Hematopoietic multipotent progenitor cell treated with erythropoietin and hydrocortisone succinate and interleukin-3 and kit ligand, for 17 days (in vitro differentiated cells): ENCODE measurements at places on chromosomes 4 and X.

GRCh38 chr4:150816491-150816890 is 198.6 kb downstream of the LRBA start:
- no peak for DNase-seq

GRCh38 chrX:50877310-50877709 is 33.2 kb upstream of the BMP15 start:
- DNase-seq: no peak

DNA sequence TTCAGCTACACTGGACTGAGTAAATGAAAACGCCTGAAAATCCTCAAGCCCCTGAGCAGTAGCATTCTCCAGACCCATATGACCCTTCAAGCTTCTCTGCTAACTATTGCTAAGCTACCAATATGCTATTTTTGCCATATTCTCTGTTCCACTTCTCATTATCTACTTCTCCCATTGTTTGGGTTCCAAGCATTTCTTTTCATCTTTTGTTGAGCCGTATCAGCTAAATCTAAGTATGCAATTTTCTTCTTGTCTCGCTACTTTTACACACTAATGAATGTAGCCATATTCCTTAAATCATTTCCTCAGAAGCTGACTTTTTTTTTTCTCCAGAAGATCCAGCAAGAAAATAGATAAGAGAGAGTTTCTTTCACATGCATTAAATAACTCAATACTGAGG is 128.4 kb downstream of the AGTR2 start:
- no peak for DNase-seq

GRCh38 chrX:107710617-107711391 is 64.8 kb downstream of the TSC22D3 start:
- peak; percentile 40 for DNase-seq

DNA sequence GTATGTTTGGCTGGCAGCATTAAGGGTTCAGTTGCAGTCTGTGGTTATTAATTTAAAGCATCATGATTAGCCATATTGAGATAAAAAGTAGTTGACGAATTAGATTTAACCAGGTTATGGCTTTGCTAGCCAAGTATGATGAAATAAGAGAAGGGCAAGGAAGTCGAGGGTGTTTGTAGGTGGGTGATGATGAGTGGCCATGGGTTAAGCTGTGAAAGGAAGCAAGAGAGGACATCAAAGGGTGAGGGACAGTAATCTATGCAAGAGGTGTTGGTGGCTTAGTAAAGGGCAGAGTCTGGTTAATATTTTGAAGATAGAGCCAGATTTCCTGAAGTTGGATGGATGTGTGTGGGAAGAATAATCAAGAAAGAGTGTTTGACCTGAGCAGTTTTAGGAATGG is 44.5 kb downstream of the STIM2 start:
- no peak for DNase-seq

GRCh38 chr4:112765317-112765974 is 128.5 kb downstream of the LARP7 start:
- peak; percentile 22 for DNase-seq

GRCh38 chr4:122658377-122658776 is 37.5 kb upstream of the IL21 start:
- DNase-seq: no peak

DNA sequence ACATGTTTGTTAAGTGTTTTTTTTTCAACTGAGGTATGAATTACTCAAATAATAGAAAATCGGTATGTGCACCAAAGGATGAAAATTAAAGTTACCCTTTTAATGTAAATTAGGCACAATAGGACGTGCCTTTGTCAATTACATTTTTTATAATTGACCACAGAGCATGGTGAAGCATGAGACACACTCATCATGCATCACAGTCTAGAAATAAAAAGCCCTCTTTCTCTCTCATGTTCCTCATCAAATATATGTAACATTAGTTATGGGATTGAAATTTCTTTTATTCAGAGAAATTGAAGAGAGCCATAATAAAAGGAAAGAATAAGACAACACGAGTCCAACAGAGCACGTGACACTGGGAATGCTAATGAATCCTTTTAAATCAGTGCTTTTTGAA is 3.5 kb downstream of the GNRHR start:
- no peak for DNase-seq

GRCh38 chr4:26763063-26763462 is 97.6 kb upstream of the STIM2 start:
- no peak for DNase-seq

DNA sequence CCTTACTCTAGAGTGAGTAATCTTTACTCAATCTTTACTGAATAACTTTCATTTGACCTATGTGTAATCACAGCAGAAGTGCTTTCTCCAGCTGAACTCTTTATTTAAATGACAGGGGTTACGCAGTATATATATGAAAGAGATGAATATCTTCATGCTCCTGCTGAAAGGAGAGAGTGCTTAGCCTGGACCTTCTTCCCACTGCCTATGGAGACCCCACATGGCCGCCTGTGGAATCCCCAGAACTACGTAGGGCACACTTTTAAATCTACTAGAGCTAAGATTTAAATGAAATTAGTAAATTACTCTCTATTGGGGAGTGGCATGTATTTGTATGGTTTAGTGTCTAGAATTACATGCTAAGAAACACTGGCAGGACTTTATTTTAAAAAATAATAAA is 391.2 kb downstream of the ANKRD50 start:
- no peak for DNase-seq

GRCh38 chr4:36177946-36178345 is 66.4 kb downstream of the ARAP2 start:
- no peak for DNase-seq

GRCh38 chr4:146647615-146648460 is 9.1 kb downstream of the POU4F2 start:
- DNase-seq: no peak

DNA sequence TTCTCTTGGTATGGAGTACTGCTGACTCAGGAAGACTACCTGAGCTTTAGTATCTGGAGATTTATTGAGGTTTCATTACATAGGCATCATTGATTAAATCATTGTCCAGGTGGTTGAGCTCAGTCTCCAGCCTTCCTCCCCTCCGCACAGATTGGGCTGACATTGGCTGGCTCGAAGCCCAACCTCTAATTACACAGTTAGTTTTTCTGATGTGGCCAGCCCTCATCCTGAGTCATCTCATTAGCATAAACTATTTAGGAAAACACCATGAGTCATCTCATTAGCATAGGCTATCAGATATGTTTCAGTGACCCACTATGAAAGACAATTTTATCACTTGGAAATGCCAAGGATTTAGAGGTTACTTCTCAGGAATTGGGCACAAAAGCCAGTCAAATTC is 93.9 kb upstream of the ANKRD50 start:
- DNase-seq: no peak

DNA sequence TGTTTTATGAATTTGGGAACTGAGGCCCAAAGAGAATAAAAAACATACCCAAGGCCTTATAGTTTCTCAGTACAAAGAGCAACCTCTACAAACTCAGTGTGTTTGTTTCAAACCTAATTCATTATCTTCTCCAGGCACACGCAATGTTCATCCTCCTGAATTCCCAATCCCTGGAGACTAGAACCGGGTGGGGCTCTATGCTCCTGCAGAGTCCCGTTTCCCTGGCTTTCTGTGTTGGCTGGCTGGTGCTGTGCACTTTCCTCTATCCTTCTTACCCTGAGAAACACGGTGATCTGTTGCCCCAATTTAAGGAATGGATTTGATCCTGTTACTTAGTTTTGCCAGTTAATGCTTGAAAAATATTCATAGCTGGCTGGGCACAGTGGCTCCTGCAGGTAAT is 63.9 kb downstream of the FGFBP1 start:
- no peak for DNase-seq

- DNase-seq: no peak
These were observed 347 bp downstream of the AMTN start for GRCh38 chr4:70518716-70519115.

DNA sequence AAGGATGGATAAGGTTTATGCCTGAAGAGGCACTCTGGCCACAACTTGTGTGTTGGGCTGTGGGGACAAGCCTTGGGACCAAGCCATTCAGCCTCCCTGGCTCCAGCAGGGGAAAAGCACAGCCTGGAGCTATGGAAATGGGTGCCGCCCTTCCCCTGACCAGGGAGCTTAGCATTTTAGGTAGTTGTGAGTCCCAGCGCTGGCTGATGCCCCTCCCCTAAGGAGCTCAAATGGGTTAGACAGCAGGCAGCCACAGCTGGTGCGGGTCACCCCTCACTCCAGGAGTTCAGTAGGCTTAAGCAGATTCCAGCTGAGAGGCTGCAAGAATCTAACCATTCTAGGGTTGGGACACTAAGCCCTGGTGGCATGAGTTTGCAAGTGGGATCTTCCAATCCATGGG is 172.9 kb downstream of the KCNIP4 start:
- no peak for DNase-seq

DNA sequence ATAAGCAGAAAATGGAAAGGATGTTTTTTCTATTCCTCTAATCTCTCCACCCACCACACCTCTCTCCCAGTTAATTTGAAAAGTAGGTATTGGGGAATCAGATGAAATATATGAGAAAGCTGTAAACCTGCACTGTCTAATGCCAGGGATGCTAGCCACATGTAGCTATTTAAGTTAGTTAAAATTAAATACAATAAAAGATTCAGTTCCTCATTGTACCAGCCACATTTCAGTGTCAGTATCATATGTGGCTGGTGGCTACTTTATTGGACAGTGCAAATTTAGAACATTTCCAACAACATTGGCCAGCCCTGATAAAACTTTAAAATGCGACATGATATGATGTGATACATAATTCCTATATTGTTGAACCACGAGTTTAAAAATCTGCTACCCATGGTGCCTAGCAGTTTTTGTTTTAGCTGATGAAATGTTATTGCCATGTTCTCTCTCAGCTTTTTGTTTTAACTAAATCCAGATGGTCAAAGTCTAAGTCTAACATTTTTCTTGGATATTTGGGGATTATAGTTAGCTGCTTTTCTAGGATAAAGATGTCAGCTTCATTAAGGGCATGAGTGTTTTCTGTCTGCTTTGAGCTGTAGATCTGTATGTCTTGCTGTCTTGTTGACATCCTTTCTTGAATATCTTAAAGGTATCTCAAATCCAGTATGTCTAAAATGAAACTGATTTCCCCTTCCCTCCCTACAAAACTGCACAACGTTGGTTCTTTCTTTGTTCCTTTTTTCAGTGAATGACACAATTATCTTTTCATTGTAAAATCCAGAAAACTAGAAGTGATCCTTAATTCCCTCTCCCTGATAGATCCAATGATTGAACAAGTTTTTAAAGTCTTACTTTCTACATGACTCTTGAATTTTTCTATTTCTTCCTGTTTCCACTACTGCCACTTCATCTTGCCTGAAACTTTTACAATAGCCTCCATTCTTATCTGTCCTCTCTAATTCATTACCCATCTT is 6.2 kb downstream of the ARFIP1 start:
- DNase-seq: no peak

GRCh38 chrX:86383681-86384540 is 235.7 kb downstream of the DACH2 start:
- DNase-seq: no peak

- no peak for DNase-seq
These were observed 94.2 kb upstream of the MAMLD1 start for GRCh38 chrX:150268839-150269355.

- no peak for DNase-seq
These were observed 43.2 kb downstream of the GALNT7 start for GRCh38 chr4:173211838-173212237.

DNA sequence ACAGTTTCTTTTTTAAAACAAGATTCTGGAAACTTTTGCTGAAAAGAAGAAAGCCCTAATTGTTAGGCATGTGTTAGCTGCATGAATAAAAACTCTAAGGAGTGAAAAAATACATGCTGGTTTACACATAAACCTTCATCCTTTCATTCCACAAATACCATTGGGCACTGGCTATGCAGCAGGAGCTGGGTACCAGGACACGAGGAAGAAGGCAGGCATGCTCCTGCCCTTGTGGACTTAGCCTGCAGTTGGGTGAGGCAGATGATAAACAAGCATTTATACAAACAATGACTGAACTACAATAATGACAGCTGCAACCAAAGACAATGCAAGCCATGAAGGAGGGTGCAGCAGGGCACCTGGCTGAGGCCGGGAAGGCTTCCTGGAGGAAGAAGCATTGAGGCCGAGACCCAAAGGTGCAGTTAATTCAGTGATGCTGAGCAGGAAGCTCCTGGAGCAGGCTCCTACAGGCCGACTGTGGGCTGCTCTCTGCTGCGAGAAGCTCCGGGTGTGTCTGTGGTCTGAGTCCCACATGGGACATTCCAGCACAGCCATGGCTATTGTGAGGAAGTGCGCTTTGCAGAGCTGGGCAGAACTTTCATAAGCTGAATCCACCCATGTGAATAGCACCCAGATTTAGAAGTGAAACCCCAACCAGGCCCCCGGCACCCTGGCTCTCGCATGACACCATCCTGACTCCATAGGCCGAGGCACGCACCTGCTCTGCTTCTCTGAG is 44.0 kb upstream of the MXD4 start:
- DNase-seq: no peak

- DNase-seq: no peak
These were observed 192.1 kb downstream of the SPRY1 start for GRCh38 chr4:123588631-123589241.

DNA sequence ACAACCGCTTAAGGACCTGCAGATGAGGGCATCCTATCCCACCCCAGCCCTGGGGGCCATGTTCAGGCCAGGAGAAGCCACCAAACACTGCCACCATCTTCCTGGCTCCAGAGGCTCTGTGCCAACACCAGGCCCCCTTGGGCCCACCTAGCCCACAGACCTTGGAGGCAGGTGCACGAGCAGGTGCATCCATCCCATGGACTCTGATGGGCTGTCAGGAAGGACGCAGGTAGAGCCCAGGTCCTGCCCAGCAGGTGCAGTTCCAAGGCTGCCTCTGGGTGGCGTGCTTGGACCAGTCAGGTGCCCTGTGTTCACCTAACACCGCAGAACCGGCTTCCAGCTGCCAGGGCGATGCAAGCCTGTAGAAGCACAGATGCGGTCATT is 22.8 kb upstream of the PDE6B start:
- peak; percentile 9 for DNase-seq

DNA sequence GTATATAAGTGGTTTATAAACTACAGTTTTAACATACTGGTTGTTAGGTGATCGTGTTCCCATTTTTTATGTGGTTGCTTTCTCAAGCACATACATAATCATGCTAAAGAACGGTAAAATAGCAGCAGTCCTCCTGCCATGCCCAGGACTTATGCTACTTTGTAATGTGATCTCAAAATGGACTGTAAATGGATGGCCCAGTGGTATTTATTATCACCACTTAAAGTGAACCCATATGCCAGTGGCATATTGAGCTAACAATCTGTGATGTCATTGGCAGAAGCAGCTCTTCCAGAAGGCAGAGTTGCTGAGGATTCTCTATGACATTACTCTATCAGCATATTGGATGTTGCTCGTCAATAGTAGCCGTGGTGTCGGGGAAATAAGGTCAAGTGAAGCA is 28.6 kb downstream of the ANK2 start:
- no peak for DNase-seq

DNA sequence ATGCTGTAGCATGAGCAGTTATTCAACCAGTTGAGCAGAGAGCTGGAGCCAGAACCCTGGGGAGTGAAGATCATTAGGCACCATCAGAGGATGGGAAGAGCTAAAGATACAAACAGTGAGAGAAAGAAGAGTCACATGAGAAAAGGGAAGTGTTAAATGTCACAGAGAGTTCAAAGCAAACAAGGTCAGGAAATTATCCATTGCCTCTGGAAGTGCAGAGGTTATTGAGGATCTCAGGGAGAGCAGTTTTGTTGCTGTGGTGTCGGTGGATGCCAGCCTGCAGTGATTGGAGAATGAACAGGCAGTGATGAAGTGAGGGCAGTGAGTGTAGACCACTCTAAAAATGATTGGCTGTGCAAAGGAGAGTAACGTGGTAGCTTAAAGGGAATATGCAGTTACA is 17.7 kb downstream of the SPARCL1 start:
- DNase-seq: no peak
